BE2C (cell line): ENCODE measurements at places on chromosomes 11 and 22.

DNA sequence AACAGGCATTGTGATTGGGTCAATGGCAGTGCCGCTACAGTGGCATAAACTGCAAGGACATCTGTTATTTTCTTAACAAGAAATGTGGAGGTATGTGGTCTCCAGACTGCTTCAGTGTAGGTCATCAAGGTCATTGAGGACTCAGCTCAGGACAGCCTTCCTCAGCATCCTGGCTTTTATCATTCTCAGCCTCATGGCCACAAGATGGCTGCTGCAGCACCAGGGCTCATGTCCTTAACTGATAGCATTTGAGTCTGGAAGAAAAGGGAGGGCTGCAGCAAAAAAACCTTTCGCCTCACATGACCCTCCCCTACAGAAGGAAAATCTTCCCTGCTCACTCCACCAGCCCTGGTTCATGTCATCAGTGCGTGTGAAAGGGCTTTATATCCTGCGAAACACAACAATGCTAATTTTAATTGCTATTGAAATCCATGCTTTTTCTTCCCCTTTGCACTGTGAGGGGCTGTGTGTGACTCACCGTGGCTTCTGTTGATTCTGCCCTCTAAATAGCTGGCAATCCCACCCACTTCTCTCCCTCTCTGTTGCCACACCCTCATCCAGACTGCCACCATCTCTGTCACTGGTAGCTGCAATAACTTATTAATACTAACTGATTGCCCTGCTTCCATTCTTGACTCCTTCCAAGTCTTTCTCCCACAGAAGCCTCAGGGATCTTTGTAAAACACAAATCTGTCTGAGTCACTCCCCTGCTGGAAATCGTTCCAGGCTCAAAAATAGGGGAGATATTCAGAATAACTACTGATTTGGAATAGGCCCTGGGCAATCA, 43.8 kb downstream of the CHRDL2 start:
- no peak for DNase-seq

- peak; percentile 23 for DNase-seq
These were observed 16.9 kb upstream of the SPTY2D1 start for GRCh38 chr11:18650859-18651557.

DNA sequence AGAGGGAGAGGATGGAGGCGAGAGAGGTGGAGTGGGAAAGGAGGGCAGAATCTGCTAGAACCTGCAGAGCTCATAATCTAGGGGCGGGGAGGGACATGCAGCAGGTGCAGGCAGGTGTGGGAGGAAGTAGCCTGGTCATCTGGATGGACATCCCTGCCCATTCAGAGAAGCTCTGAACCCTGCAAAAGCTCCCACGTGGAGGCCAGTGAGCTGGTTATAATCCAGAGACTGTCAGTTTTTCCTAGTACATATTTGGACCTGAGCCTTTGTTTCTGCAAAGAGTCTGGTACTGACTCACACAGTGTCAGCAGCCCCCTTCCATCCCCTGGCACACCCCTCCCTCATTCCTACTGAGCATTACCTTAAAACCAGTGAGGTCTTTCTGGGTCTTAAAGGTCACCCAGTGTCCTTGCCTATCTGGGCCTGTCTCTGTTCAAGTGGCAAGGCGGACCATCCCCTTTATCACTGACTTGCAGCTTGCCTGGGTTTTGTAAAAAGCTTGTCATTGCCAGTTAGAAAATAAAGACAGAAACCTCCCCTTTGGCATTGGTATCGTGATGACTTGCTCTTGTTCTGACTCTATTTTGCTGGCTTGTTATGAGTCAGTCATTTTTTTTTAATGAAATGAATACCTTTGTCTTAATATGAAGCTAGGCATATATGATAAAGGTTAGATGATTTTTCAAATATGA, 26.1 kb downstream of the PTPRJ start:
- no peak for DNase-seq

GRCh38 chr11:10716543-10717259, 23.1 kb upstream of the IRAG1 start:
- no peak for DNase-seq

DNA sequence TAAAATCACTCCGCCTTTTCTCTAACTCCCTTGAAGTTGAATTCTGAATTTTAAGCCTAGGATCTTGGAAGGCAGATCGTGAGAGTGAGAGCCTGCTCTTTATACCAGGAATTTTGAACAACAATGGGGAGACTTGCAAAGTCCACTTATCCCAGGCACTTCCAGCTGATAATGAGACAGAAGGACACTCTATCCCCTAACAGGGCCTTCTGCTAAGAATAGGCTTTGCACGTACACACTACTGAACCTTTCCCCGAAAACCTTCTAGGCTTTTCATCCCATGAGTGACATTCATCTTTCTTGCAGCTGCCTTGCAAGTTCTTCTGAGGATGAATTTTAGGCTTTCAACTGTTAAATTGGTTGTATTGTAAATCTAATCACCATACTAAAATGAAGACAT, 44.0 kb upstream of the WT1 start:
- DNase-seq = no peak

- no peak for DNase-seq
These were observed 129.7 kb downstream of the ST3GAL4 start for GRCh38 chr11:126485021-126485792.

DNA sequence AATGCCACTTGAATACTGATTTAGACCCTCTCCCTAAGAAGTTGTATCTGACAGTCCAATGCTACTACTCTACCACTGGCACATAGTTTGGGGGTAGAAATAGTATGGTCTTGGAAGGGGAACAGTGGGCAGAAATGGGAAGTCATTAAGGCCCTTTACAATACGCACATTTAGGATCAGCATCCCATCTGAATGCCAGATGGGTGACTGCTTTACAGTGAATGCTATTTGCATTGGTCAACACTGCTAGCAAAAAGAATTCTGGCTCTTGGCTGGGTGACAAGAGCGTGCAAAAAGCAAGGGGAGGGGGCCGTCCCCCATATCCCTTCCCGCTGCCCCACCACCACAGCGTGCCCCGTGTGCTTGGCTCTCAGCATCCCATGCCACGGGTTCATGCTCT, 104.7 kb upstream of the BID start:
- no peak for DNase-seq

DNA sequence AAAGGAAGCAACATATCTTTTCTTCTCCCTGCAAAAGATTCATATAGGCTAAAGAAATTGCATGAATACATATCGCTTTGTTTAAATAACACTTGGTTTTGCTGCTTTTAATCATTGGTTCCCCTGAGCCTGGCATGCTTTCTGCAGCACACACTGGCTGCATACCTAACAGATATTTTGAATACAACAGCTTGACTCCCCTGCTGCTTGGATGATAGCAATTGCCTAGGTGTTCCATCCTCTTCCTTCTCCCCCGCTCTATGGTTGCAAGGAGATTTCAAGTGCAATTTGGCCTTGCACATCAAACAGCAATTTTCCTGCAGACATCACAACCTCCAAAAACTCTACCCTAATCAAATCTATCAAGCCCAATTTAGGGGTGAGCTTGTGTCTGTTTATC, 430.0 kb downstream of the NTM start:
- DNase-seq = no peak

GRCh38 chr22:41799486-41800347, 762 bp upstream of the CCDC134 start:
- DNase-seq = no peak

GRCh38 chr22:34462795-34463194, 542.5 kb upstream of the LARGE1 start:
- DNase-seq = no peak

DNA sequence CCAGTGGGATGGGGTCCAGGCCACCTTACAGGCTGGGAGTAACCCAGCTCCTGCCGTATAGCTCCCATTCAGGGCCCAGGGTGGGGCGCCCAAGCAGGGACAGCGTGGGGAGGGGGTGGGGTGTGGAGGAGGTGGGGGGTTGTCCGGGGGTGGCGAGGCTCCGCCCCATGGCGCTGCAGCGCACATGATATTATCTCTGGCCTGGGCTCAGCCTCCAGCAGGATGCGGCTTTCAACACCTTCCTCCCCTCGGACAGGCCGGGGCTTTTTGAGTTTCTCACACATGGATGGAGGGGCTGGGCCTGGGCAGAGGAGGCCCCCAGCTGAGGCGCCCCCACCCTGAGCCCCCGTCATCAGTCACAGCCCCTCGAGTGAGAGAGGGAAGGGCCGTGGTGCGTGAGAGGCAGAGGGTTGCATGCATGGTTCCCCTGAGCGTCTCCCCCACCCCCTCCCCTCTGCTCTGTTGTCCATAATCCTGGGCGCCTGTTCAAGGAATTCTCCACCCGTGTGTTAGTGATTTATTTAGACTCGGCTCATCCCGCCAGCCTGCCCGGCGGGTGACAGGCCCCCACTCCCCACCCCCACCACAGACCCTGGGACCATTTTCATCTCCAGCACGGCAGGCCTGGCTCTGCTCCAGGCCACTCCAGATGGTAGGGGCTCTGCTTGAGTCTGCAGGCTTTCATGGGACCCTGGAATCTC, 44.9 kb downstream of the WNT11 start:
- peak; percentile 75 for DNase-seq

GRCh38 chr11:67654225-67654624, 3.7 kb upstream of the ACY3 start:
- no peak for DNase-seq

DNA sequence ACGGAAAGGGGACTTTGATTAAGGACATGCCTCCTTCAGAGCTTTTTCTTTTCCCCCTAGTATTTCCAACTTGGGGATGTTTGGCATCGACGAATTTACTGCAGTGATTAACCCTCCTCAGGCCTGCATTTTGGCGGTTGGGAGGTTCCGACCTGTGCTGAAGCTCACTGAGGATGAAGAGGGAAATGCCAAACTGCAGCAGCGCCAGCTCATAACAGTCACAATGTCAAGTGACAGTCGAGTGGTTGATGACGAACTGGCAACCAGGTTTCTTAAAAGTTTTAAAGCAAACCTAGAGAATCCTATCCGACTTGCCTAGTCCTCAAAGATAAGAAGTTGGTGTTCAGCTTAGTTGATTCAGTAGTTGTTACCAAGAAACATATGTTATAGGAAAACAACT, 78.4 kb downstream of the PDHX start:
- DNase-seq = no peak

GRCh38 chr11:22539821-22540256, 85.8 kb downstream of the FANCF start:
- DNase-seq = no peak

DNA sequence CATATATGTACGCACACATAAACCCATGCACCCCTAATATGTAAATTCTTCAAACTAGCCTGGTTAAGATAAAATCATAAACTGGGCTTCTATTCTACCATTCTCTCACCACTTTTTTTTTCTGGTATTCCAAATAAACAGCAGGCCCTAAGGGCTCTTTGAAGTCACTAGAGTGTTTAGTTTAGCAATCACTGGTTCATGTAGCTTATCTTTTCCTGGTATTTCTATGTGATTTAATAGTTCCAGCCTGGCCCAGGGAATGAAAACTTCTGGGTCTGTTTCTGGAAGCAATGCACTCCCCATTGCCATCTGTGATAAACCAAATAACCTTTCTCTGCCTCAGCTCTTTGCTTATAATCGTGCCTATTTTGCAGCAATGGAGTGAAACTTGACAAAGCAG, 10.7 kb upstream of the MPPED2 start:
- DNase-seq = no peak

DNA sequence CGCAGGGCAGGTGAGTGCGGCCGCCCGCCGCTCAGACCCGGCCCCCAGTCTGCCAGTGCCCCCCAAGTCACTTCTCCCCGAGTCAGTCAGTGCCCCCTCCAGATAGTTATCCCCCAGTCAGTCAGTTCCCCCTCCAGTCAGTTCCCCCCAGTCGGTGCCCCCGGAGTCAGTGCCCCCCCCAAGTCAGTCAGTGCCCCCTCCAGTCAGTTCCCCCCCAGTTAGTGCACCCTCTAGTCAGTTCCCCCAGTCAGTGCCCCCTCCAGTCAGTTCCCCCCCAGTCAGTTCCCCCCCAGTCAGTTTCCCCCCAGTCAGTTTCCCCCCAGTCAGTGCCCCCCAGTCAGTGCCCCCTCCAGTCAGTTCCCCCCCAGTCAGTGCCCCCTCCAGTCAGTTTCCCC, 411 bp downstream of the PPP6R2 start:
- DNase-seq = no peak

DNA sequence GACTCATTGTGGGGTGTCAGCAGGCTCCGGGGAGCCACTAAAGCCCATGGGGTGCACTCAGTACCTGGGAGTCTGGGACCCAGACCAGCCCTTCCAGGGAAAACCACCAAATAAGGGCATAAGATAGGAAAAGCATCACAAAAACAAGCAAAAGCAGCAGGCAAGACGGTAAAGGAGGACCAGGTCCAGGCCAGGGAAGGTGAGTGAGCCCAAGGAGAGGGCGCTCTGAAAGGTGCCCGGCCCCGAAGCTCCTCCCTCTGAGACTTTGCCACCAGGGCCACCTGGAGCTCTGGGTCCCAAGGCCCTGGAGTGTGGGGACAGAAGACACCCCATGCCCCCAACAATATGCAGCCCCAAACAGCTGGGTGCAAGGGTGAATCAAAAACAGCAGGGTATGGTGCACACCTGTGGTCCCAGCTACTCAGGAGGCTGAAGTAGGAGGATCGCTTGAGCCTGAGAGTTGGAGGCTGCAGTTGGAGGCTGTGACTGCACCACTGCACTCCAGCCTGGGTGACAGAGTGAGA, 5.2 kb upstream of the IL17REL start:
- DNase-seq = no peak

DNA sequence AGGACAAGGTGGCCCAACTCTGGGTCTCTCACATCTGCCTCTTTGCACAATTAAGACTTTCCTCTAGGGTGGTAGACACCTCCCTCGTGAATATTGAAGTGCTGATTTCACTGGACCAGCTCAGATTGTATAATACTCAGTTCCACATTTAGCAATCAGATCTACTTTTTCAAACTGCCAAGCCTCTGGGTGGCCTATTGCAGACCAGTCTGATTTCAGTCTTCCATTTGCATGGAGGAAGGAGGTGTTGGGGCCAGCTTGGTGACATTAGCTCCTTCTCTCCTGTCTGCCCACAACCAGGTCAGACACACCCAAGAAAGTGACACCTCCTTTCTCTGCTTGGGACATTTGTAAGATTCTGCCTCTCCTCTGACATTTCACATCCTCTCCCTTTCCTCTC, 78.2 kb downstream of the PPFIBP2 start:
- DNase-seq = no peak

DNA sequence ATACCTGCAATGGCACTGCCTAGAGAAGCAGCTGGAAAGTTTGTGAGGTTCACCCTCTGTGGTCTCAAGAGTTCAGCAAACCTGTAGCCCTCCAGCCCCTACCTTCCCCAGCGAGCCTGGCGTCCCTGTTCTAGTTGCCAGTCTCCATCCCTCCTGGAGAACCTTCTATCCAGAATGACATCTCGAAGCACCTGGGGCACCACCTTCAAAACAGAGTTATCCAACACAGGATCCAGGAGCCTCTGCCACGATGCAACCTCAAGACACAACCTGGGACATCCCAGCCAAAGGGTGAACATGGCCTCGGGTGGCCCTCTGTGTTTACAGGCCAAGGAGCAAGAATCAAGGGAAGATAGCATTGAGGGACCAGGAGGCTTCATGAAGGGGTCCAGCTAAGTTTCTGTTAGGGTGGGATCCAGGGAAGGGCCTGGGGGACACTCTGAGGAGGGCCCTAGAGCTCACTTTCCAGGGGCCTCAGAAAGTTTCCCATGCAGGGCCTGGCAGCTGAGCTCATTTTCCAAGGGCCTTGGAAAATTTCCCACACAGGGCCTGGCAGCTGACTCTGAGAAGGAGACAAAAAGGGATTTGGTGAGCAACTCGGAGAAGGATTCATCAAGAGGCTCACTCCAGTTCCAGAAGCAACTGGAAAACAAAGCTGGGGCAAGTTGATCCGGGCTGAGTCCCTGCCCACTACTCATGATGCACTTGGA, 36.9 kb upstream of the SYT13 start:
- no peak for DNase-seq
